Left ventricle myocardium inferior (tissue), 1 donor: ENCODE measurements at places on chromosomes 11 and 22. TPM values are rescaled to one million over a fixed set of nuclear protein-coding genes. Genes with fewer than 3 reads are reported as not detected.

GLYAT gene
- not detected for total RNA-seq

DNA sequence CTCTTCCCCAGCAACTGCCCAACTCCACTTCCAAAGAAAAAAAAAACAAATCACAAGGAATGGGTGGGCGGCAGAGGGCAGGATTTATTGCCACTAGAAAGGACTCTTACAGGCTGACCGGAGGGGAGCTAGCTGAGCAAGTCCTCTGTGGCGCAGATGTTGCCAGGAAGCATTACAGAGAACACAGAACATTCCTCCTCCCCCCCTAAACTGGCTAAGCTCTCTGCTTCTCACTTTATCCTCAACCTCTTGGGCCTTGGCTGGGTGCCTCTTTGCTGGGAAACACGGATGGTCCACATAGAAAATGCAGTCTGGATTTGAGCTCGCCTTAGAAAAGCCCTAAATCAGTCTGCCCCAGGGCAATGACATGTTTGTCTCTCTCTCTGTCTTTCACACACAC lies 12.6 kb upstream of the FJX1 start:
- H3K4me3 ChIP-seq: no peak overlapping the region
- H3K4me1 ChIP-seq: no peaks in the 10 kb centered on the region
- peaks cover 99% of the 10 kb centered on the region for H3K27me3 ChIP-seq
- DNase-seq: peak; percentile 45
- no peak overlapping the region for H3K27ac ChIP-seq

DNA sequence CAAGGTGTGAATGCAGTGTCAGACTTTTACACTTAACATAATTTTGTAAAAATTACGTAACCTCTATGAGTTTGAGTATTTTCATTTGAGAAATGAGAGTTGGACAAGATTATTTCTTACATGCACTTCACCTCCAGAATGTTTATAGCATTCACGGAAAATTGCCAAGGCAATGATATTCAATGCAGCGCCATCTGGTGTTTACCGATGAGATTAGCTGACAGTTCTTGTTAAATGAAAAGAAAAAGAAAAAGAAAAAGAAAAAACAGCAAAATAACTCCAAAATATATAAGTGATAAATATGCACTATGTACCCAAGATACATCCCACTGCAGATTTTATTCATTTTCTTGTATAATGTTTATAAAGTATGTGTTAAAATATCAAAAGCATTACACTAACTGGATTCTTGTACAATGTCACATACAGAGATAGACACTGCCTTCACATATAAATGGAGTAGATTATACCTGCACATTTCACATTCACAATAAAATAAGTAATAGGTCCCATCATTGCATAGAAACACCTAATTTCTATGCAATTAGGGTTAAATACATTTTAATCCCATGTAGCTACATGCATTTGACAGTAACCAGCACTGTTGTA lies 976.3 kb upstream of the FAT3 start:
- no peak overlapping the region for H3K4me3 ChIP-seq
- no peaks in the 10 kb centered on the region for H3K4me1 ChIP-seq
- no peaks in the 10 kb centered on the region for H3K36me3 ChIP-seq
- H3K27me3 ChIP-seq: no peaks in the 10 kb centered on the region
- H3K27ac ChIP-seq: no peak overlapping the region

DNA sequence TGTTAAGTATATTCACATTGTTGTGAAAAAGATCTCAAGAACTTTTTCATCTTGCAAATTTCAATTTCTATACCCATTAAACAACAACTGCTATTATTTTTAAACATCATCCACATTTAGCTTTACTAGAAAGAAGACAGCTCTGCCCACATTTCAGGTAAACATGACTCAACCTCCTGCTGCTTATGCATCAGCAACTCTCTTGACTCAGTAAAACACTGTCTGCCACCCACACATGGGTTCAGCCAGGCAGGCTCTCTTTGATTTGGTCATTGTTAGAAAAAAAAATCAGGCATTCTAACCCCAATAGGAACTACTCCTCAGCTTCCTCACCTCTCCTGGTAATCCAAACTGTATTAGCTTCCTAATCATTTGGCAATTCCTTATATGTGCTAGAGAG lies 5.1 kb upstream of the ENDOD1 start:
- no peaks in the 10 kb centered on the region for H3K27me3 ChIP-seq
- no peak overlapping the region for H3K4me3 ChIP-seq
- H3K27ac ChIP-seq: no peak overlapping the region

SOX6 gene
- 20.2 TPM for total RNA-seq

DNA sequence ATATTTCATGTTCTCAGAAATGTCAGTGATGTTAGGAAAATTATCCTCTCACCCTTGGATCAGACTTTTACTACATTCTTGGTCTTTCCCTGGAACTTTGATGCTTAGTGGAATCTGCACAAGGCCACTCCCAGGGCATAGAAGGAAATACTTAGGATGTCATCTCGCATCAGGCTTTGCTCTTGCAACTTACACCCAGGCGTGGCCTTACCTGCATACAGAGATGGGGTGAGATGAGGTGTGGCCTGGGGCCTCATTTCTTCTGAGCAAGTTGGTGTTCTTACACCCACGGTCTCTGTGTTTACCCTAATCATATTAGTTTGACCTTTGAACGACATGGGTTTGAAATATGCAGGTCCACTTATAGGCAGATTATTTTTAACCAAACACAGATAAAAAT lies 19.0 kb upstream of the OR52K2 start:
- H3K27ac ChIP-seq: no peak overlapping the region
- H3K4me1 ChIP-seq: no peaks in the 10 kb centered on the region
- no peak for DNase-seq
- no peaks in the 10 kb centered on the region for H3K27me3 ChIP-seq
- H3K36me3 ChIP-seq: no peaks in the 10 kb centered on the region
- no peak overlapping the region for H3K4me3 ChIP-seq

DNA sequence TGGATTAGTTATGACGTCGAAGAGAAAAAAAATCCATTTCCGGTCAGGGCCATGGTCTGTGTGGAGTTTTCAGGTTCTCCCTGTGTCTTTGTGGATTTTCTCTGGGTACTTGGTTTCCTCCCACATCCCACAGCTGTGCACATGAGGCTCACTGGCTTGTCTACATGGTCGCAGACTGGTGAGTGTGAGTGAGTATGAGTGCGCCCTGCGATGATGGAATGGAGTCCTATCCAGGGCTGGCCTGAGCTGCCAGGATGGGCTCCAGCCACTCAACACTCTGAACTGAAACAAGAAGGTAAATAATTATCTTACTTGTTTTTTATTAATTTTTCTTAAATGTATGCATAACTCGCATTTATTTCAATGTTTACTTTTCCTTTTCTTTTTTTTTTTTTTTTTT lies 10.8 kb downstream of the MMP3 start:
- H3K27ac ChIP-seq: no peak overlapping the region
- H3K4me1 ChIP-seq: no peaks in the 10 kb centered on the region
- no peaks in the 10 kb centered on the region for H3K36me3 ChIP-seq

- peaks cover 83% of the 10 kb centered on the region for H3K27me3 ChIP-seq
- no peak for DNase-seq
- H3K4me3 ChIP-seq: no peak overlapping the region
- H3K27ac ChIP-seq: no peak overlapping the region
These were observed 119.5 kb downstream of the ENTHD1 start for GRCh38 chr22:39773976-39774539.

GRCh38 chr11:119026970-119027369 lies 3.7 kb downstream of the SLC37A4 start:
- H3K27me3 ChIP-seq: no peaks in the 10 kb centered on the region
- no peak overlapping the region for H3K4me3 ChIP-seq
- no peak overlapping the region for H3K27ac ChIP-seq
- H3K4me1 ChIP-seq: peaks cover 41% of the 10 kb centered on the region
- no peak for DNase-seq

DNA sequence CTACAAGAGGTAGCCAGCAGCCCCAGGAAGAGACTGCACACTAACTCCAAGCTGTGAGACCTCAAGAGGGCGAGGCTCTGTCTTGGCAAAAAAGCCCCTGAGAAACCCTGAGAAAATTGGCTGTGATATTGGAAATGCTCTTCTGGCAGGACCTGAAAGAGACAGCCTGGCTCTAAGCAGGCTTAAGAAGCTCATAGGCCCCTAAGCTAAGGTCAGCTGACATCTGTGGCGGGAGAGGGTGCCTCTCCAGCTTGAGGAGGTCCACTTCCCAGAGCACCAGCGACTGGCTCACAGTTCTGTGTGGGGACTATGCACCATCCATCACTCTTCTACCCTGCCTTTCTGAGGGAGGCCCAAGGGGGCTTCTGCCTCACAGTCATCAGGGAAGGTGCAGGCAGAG lies 12.4 kb downstream of the PLEKHA7 start:
- no peak for DNase-seq
- H3K27me3 ChIP-seq: no peaks in the 10 kb centered on the region
- H3K4me3 ChIP-seq: no peak overlapping the region
- H3K27ac ChIP-seq: no peak overlapping the region
- H3K36me3 ChIP-seq: no peaks in the 10 kb centered on the region

- H3K4me3 ChIP-seq: peak overlapping the region; percentile 73
- H3K4me1 ChIP-seq: peaks cover 22% of the 10 kb centered on the region
- H3K36me3 ChIP-seq: no peaks in the 10 kb centered on the region
- peak overlapping the region; percentile 85 for H3K27ac ChIP-seq
- no peaks in the 10 kb centered on the region for H3K27me3 ChIP-seq
- no peak for DNase-seq
These were observed 627 bp downstream of the RNF215 start for GRCh38 chr22:30386608-30386959.

CHRDL2 gene
- 6.5 TPM for total RNA-seq
